Stimulated activated CD8-positive, alpha-beta memory T cell treated with anti-CD3 and anti-CD28 coated beads, Interleukin-4, amount 100 ng/mL, for 1 hour (primary cell): ENCODE measurements at places on chromosomes 7 and 10.

DNA sequence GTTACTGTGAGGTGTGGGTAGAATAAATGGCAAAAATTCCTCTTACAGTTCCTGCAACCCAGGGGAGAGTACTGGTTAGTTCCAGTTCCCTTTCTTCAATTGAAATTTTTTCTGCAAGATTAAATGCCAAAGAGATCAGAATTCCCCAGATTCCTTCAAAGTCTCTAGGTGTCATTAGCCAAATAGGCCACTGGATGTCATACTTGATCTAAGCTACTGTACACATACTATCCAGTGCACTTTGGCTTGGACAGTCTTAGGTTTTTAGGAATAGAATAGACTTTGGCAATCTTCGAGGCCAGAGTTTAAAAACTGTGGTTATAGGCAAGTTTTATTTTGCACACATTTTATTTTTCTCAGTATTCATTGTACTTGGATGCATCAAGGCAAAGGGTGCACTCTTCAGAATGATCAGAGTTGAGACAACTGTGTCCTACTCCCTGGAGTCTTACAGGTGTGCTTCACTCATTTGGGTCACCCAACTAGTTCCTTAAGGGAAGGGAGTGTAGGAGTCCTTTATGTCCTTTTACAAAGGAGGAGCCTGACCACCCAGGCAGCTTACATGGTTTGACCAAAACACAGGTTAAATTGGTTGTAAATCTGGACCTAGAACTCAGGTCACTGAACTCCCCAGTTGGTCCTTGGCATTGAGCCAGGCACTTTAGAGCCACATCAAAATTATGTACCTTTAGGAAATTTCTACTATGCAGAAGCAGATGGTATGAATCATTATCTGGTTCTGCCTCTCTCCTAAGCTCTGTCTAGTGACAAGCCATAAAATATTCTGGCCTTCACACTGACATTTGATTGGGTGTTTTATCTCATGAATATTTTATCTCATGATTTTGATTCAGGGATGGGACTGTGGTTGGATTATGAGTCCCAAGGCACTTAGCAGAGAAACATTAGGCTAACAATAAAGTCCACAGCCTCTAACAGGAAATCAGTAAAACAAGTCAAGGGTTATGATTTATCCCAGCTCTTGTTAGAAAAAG is 49.5 kb downstream of the ASAH2B start:
- no peak for DNase-seq

GRCh38 chr7:5143106-5143505 is 46.9 kb upstream of the WIPI2 start:
- no peak for DNase-seq

GRCh38 chr10:62011558-62011957 is 110.1 kb downstream of the ARID5B start:
- DNase-seq = no peak

GRCh38 chr10:120770496-120770895 is 80.7 kb upstream of the WDR11 start:
- no peak for DNase-seq

GRCh38 chr10:13614530-13615332 is 28.0 kb downstream of the PRPF18 start:
- DNase-seq = no peak

GRCh38 chr7:138066954-138067394 is 9.3 kb upstream of the AKR1D1 start:
- no peak for DNase-seq

DNA sequence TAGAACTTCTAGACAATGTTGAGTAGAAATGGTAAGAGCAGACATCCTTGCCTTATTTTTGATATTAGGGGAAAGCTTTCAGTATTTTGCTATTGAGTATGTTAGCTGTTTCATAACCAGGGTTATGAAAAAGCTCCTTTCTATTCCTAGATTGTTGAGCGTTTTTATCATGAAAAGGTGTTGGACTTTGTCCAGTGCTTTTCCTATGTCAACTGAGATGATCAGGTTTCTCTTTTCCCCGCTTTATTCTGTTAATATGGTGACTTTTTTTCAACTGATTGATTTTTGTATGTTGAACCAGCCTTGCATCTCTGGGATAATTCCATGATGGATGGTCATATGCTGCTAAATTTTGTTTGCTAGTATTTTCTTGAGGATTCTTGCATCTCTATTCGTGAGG is 58.5 kb downstream of the LCOR start:
- DNase-seq = no peak

DNA sequence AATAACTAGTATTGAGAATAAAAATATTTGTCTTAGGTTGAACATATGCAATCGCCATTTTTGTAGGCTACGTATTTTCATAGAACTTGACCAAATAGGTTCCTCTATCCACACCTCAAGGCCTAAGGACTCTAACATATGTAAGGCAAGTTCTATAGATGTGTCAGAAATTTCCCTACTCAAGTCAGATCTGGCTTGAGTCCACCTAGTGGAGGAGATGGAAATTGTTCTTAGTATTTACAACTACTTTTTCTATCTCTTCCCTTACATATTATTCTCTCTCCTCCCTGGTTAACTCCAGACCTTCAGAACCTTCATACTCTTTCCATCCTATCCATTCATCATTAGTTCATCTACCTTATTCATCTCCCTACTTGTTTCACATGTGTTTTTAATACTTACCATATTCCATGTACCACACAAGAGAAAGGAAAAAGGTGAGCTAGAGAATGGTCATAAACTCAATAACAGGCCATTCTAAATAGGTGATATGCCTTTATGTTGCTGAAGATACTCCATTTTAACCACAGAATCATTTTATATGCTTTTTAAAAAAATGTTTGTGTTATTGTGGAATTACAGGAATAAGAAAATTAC is 174.5 kb upstream of the HDAC9 start:
- no peak for DNase-seq

GRCh38 chr7:15581352-15581951 is 19.6 kb upstream of the AGMO start:
- DNase-seq = no peak

GRCh38 chr7:117071551-117071950 is 118.2 kb downstream of the ST7 start:
- DNase-seq = no peak

GRCh38 chr7:141697211-141697871 is 4.6 kb downstream of the DENND11 start:
- no peak for DNase-seq

DNA sequence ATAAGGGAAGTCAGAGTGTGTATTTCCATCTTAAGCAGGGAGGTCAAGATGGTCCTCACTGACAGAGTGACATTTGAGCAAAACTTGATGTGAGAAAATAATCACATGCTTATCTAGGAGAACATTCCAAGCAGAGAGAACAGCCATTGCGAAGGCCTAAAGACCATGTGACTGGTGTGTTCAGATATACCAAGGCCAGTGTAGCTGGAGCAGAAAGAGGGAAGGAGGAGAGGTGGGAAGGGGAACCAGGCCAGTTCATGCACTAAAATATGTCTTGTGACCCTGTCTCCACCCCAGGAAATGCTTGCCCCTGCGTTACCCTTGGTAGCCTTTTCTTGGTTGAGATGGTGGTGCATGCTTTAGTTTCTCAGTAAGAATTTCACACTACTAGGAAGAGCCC is 77.4 kb downstream of the CACNB2 start:
- no peak for DNase-seq

DNA sequence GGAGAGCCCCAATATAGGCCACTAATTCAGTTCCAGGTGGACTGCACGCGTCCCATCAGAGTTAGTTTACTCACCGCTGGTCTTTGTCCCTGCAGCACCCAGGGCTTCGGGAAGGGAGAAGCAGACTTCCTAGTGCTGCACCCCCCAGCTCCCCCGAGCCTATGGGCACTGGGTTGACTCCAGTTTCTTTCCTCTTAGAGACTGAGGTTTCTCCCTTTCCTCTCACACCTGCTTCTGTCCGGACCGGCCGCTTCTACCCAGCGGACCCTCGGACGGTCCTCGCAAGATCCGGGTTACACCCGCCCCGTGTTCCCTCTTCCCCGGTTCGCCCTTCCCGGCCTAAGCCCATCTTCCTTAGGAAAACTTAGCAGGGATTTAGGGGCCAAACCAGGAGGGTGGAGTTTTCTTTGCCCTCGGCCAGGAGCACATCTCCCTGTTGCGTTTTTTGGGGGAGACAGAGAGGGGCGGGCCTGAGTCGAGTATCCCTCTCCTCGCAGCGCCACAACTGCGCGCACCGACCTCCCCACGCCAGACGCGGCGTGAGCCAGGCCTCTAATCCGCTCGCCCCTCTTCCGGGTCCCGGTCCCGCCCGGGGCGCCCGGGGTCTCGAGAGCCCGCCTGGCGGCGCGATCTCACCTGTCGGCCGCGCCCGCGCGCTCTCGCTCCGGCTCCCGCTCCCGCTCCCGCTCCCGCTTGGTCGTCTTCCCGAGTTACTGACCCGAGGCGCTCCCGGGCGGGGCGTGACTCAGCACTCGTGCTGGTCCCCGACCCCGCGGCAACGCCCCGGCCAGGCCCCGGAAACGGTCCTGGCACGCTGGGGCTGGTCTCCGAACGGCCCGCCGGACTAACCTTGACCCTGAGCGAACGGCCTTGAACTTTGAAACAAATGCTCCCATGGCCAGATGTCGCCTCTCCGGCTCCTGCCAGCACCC is at the start of gene AIFM2:
AIFM2 (minus strand) TSS at position 728 of the 932 bp plus-strand sequence. CDS start 8,741 bp downstream, outside the sequence.
- no peak for DNase-seq

GRCh38 chr7:5523052-5523711 is 99.5 kb upstream of the TNRC18 start:
- DNase-seq = no peak

DNA sequence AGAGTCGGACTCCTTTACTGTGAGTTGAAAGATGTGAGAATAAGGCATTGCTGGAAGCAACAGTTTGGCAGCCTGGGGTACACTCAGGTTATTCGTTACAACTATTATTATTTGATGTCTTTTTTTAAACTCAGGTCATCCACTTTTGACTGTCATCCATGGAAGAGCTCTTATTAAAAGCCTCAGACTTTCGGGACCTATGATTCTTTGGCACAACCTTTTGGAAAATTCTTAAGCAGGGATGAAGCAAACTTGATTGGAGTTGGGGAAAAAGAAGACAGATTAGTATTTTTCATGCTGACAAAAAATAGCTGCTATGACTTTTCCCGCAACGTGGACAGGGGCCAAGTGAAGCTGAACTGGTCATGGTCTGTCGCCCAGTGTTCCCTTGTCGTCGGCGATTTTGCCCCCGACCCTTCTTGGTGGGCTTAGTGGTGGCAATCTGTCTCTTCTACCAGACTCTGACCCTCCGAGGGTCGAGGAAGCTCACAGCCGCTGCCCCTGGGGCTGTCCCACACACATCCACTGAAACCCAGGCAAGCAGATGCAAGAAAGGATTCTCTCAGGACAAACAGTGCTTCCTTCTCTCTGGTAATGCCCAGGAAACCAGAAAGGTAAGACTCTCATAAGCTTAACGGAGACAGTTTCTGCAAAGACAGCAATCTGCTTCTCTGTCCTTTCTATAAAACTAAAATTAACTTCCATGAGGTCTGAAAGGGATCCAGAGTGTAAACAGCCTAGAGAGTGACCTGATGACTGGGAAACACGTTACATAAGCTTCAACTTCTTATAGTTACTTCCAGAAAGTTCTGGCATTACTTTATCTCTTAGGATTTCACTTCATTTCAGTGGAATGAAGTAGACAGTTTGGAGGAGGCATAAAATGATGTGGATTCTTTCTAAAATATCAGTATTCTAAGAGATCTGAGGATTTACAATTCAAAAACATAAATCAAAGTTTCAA is 1.0 kb downstream of the CPED1 start:
- DNase-seq = no peak

- no peak for DNase-seq
Measured at GRCh38 chr10:60130130-60130579, 223.8 kb upstream of the CCDC6 start.

DNA sequence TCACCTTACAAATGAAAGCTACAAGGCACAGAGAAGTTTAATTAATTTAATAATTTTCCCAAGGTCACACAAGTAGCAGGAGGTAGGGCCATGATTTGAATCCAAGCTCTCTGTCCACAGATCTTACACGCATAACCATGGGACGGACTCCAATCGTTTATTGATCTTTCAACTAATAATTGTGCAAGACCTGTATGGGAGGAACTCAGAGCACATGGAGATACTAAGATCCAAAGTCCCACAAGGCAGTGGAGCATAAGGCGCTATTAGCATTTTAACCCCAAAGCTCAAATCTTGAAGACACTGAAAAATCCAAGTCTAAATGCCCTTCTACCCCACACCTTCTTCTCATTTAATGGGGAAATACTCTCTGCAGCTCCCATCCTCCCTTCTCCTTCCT is 143.5 kb downstream of the FGFR2 start:
- no peak for DNase-seq

DNA sequence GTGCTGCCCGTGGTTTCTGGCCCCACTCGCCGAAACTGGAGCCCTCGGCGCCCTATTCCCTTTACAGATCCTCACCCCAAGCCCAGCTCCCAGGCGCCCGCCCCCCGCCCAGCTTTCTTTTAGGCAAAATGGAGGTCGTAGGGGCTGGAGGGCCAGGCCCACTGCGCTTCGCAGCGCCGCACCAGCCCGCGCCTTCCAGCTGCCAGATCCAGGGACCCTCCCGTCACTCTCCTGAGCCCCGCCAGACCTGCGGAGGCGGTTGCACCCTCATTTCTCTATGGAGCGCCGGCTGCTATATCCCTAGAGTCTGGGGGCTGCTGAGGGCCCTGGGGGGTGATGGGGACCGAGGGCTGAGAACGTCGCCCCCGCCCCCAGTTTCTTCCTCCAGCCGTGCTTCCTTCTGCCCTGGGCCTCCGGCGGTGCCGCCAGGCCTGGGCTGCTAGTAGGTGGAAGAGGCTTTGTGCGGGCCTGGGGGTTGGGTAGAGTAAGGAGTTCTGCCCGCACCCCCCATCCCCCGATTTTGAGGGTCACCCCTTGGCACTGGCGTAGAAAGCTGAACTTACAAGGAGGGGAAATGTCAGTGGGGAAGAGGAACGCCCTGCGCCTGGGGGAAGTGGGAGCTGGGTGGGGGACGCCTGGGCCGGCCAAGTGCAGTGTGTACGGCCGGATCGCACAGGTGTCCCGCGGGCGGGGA is 1.0 kb downstream of the GNB2 start:
- no peak for DNase-seq

DNA sequence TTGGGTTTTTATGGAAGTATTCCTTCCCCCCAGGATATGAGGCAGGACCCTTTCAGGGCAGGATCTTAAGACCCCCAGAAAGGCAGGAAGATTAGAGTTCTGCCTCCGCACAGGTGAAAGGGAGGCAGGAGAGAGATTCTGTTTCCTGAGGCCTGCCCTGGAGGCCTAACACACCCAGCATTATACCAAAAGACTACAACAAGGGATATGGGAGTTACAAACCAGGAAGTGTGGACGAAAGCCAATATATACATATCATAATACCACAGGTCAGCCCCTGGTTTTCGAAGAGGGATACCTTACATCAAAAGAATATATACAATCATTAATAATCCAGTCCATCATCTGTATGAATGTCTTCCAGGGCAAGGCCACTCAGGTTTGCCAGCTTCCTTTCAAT is 14.2 kb downstream of the MINPP1 start:
- no peak for DNase-seq
